Neuronal stem cell (in vitro differentiated cells): ENCODE measurements at places on chromosomes 6 and 20.

DNA sequence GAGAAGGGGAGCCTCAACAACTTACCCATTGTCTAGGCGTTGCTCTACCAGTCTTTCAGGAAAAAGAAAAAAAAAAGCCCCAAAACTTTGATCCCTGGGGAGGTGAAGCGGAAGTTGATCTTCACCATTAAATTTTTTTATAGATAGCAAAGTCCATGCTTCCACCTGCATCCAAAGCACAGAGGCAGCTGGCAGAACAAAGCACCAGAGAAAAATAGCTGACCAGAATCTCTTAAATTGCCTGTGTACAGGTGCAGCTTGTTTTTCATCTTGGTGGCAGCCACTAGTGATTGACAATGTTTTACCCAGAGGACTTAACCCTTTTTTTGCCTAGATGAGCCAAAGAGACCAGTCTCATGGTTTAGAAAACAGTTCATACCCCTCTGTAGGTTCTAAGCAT, 86.0 kb downstream of the MYB start:
- DNase-seq, result no peak

- DNase-seq, result no peak
Observed at GRCh38 chr20:42589976-42590639, 599.6 kb downstream of the PTPRT start.

DNA sequence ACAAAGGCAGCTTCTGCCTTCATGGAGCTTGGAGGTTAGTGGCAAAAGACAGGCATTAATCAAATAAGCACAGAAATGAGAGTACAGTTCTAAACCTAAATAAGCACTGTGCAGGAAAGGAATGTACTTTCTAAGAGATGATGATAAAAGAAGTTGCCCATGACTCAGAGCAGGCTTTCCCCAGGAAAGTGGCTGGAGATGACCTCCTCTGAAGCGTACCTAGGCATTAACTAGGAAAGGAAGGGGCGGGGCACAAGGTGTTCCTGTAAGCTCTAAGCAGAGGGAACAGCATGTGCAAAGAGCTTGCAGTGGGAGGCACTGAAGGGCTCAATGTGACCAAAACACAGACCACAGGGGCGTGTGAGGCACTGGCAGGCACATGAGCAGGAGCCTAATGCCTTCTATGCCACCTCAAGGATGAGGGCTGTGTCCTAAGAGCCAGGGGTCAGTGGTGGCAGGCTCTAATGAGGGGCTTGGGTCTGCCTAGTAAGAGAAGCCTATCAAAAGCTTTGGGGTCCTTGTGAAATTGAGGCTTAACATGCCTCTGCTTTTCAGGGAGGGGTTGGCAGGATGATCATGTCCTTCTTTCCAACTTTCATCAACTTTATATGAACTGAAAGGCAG, 4.9 kb downstream of the SSTR4 start:
- no peak for DNase-seq

DNA sequence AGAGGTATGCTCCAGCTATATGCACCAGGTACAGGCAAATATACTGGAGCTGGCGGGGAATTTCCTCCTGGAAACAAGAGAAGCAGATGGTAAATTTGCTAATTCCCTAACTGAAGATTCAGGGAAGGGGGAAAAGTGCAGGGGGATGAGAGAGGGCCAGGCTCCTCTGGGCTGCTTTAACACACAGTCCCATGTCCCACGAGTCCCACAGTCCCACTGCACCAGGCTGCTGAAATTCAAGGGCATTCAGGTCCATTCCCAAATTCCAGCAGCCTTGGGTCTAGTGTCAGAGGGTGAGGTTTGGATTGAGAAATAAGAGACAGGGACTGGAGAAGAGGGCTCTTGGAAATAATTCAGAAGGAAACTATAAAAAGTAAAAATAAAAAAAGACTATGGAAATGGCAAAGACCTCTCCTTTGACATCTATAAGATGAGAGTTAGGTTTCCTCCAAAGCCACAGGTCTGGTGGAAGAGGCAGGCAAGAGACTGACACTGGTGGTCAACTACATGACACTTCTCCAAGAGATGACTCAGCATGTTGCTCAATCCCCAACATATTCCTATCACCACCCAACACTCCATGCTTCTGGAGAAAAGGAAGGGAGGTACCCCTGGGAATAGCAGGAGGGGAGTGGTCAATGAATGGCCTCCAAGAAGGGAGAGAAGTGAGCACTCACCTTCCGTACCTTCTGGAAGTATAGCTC, 69.2 kb downstream of the TRAM2 start:
- no peak for DNase-seq

- DNase-seq, result peak; percentile 55
Observed at GRCh38 chr20:20593447-20594170, 118.8 kb downstream of the RALGAPA2 start.

GRCh38 chr6:51323056-51323455, 504.4 kb downstream of the TFAP2B start:
- no peak for DNase-seq

DNA sequence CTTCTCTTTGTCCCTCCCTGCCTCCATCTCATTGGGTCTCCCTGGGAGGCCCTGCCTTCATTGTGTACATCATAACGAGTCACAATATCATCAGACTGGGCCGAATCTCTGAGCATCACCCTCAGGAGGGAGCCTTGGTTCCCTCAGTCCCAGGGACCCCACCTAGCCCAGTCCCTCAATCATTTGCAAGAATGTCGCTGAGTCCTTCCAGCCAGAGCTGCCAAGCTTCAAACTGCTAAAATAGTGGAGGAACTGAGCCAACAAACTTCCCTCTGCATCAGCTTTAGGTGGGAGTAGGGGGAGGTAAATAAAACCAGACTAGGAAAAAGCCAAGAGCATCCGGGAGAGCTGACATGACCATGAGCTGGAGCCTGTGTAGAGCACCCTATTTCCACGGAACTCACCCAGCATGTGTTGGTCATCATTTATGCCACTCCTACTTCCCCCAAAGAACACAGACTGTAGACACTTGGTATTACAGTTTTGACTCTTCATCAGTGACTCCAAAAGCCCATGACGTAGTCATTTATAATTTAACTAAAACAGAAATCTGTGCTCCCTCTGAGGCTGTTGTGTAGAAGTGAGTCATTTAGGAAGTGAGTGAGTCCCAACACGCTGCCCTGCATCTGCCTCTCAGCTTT, 28.8 kb upstream of the IL17A start:
- no peak for DNase-seq

DNA sequence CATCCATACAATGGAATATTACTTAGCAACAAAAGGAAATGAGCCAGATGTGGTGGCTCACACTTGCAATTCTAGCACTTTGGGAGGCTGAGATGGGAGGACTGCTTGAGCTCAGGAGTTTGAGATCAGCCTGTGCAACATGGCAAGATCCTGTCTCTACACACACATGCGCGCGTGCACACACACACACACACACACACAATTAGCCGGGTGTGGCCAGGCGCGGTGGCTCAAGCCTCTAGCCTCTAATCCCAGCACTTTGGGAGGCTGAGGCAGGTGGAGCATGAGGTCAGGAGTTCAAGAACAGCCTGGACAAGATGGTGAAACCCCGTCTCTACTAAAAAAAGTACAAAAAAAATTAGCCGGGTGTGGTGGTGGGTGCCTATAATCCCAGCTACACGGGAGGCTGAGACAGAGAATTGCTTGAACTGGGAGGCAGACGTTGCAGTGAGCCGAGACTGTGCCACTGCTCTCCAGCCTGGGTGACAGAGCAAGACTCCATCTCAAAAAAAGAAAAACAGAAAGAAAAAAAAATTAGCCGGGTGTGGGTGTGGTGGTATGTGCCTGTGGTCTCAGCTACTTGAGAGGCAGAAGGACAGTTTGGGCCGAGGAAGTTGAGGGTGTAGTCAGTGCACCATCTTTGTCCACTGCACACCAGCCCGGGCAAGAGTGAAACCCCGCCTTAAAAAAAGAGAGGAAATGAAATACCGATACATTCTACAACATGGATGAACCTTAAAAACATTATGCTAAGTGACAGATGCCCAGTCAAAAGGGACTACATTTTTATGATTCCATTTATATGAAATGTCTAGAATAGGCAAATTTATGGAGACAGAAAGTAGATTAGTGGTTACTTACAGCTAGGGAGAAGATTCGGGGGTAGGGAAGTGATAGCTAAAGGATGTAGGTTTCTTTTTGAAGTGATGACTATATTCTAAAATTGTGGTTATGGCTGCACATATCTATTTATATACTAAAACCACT, 52.5 kb downstream of the RBL1 start:
- no peak for DNase-seq
